ENCODE measurements at places on chromosomes 2 and 18.

- DNase-seq = no peak
Observed at GRCh38 chr18:64276311-64277090, 127.6 kb upstream of the LINC00305 start.

- no peak for DNase-seq
Observed at GRCh38 chr2:199469514-199470360, 12.0 kb upstream of the SATB2 start.

DNA sequence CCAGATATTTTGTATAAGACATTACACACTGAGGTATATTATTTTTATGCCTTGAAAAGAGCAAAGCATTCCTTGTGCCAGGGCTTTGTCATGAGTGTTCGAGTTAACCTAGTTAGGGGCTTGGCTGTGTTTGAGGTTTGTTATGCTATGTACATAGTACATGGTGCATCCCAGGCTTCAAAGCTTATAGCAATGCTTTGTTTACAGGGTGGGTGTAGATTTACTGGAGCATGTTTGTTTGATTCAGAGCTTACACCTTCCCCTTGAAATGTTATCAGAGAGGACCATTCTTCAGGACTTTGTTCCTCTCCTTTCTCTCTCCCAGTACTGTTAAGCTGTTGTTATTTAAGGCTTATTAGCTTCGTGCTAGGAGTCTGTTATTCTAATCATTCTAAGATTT, 738.7 kb upstream of the LRRTM4 start:
- DNase-seq = no peak

DNA sequence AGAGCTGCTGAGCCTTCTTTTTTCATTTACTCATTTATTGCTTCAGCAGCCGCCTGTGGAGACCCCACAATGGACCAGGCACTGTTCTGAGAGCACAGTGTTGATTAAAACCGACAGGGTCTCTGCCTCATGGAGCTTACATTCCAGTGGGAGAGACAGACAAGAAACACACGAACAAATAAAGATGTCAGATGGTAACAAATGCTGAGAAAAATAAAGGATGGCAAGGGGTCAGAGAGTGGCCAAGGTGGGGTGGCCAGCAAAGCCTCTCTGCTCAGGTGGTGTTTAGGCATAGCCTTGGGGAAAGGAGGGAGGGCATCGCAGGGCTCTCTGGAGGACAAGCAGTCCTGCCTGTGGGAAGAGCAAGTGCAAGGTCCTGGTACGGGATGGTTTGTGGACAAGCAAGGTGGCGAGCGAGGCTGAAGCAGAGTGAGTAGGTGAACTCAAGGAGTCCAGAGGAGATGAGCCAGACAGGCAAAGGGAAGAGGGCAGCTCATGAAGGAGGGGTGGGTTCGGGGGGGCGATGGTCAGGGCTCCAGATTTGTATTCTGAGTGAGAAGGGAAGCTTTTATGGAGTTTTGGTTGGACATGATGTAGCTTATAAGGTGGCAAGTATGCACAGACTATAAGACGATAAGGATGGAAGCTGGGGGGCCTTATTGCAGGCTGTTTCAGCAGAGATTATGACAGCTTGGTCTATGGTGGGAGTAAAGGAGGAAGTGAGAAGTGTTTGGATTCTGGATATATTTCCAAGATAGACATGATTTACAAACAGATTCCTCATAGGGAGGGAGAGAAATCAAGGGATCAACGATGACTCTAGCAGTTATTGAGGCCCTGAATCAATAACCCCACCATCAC, 8.8 kb upstream of the ITGB6 start:
- no peak for DNase-seq

DNA sequence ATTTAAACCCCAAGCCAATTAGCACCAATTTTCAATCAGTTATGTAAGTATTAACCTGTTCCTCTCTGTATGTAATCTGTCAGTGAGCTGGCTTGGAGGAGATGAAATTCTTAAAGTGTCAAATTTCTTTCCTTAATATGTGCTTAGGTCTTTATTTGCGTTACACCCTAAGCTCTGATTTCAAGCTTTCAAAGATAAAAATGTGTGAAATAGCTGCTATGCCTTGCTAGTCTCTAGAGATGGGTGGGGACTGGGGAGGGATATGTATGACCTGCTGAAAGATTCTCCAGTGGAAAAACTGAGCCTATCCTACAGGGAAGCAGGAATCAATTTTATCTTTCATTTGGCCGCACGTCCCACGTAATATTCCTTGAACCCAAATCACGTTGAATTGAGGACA, 264.5 kb downstream of the RND3 start:
- no peak for DNase-seq

- DNase-seq = no peak
Observed at GRCh38 chr18:11948852-11949523, 32.3 kb upstream of the IMPA2 start.

GRCh38 chr2:28523902-28524301, 28.0 kb downstream of the PLB1 start:
- no peak for DNase-seq

DNA sequence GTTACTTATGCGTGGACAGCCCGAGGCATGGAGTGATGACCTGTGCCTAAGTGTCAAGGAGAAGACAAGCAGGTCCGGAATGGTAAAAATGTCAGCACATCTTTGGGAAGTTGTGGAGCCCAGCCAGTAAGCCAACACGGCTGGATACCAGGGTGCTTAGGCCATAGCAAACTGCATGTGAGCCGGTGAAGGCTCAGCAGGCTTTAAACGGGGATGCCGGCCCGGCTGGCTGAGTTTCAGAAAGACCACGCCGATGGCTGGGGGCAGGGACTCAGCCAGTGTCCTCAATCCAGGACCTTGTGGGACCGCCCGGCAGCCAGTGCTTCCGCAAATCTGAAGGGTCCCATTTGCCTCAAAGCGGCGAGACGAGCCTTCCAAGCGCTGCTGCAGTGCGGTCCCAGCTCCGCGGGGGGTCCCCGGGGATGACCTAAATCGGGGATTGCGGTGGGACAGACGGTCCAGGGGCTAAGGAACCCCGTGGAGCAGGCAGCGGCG, 946 bp upstream of the AGAP1 start:
- DNase-seq = no peak

DNA sequence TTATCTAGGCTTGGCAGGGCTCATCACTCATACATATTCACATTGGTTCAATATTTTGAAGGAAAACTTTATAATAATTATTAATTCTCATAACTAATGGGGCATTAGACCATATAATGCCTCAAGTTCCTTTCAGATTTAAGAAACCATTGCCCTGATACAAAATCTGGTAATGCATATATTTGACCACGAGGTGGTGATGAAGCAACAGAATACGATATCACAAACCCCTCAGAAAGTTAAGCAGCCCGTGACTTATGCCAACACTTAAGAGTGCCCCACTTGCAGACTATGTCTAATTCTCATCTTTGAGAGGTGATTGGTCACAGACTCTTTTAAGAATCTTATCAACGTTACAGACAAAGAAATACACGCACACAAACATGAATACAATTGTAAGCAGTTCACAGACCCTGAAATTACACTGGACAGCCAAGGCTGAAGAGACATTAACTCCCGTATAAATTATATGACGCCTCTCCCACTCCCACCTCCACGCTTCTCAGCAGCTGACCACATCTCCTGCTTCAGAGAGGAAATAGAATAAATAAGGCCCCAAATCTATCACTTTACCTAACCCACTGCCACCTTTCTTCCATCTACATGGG, 20.7 kb upstream of the DNAH6 start:
- peak; percentile 34 for DNase-seq

DNA sequence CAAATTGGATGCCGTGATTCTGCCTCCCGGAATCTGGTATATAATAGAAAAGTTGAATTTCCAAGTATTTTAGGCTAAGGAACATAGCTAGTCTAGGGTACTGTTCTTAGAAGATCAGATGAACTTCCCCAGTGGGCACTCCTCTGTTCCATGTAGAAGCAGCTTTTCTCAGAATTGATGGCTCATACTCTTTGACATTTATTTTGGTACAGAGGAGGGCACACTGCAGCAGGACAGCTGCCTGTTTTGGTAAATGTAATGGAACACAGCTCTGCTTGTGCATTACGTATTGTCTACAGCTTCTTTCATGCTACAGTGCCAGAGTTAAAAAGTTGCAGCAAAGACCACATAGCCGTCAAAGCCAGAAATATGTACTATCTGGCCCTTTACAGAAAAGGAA, 10.8 kb downstream of the YPEL5 start:
- DNase-seq = no peak

- DNase-seq = no peak
Observed at GRCh38 chr2:34261701-34262100, 662.6 kb upstream of the FAM98A start.

- DNase-seq = no peak
Observed at GRCh38 chr2:861655-862354, 88.8 kb upstream of the SNTG2 start.

DNA sequence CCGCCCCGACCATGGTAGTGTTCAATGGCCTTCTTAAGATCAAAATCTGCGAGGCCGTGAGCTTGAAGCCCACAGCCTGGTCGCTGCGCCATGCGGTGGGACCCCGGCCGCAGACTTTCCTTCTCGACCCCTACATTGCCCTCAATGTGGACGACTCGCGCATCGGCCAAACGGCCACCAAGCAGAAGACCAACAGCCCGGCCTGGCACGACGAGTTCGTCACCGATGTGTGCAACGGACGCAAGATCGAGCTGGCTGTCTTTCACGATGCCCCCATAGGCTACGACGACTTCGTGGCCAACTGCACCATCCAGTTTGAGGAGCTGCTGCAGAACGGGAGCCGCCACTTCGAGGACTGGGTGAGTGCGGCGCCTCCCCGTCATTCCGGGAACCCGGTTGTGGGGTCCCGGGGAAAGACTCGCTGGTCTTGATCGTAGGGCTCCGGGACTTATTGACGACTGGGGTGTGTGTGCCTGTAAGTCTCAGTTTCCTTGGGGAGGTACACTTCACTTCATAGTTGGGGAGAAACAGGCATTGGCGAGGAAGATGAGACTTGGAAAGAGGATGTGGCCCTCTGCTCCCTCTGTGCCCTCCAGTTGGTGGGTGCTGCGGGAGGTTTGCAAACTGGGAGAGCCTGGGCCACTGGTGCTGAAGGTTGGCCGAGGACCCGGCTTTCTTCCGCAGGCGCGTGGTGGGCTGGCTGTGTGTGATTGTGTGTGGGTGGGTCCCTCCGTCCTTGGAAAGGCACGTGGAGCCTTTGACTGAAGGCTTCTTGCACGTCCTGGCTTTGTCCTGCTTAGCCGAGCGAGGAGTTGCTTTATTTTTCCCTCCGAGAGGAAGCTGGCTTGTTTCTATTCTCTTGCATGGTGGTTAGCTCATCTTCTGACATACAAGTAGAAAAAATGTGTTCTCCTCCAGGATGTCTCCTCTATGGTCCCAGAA, 886 bp downstream of the PRKCE start:
- no peak for DNase-seq

GRCh38 chr18:63062246-63062645, 257.3 kb downstream of the BCL2 start:
- no peak for DNase-seq

GRCh38 chr2:170554278-170554955, 160.7 kb upstream of the SP5 start:
- no peak for DNase-seq

GRCh38 chr18:57080479-57080878, 66.4 kb upstream of the BOD1L2 start:
- no peak for DNase-seq

GRCh38 chr2:20051532-20052228, at the start of gene LAPTM4A:
LAPTM4A (minus strand) TSS chr2:20051628; CDS start chr2:20051520, 108 bp downstream.
- peak; percentile 91 for DNase-seq

GRCh38 chr2:237465515-237466148, 21.4 kb upstream of the MLPH start:
- DNase-seq = no peak

- DNase-seq = peak; percentile 95
Observed at GRCh38 chr2:97697252-97698235, 15.8 kb upstream of the ZAP70 start.

- no peak for DNase-seq
Observed at GRCh38 chr2:207960090-207960489, 65.2 kb downstream of the PLEKHM3 start.

- no peak for DNase-seq
Observed at GRCh38 chr2:17191223-17191622, 327.0 kb downstream of the RAD51AP2 start.

GRCh38 chr18:9756271-9756932, 48.3 kb downstream of the RAB31 start:
- no peak for DNase-seq

DNA sequence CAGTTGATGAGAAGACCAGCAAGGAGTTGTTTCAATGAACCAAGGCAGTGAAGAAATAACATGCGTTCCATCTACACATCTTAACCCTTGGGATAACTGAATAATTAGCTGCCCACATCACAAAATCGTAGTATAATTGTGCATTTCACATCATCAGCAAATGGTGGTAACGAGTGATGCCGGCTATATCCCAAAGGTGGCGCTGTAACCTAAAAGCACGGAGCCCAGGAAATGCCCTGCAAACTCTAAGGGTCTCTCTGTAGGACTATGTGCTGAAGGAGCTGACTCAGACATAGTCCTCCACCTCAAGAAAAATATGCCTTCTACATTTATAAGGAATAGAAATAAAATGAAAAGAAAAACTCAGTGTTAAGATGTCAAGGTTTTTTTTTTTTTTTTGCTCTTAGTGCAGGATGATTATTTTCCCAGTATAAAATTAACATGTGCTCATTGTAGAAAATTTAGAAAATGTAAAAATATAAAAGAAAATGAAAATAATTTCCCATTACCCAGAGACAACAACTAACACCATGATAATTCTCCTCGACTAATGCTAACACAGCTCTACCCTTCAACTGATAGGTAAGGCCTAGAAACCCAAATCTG, 23.1 kb upstream of the DSG3 start:
- no peak for DNase-seq

DNA sequence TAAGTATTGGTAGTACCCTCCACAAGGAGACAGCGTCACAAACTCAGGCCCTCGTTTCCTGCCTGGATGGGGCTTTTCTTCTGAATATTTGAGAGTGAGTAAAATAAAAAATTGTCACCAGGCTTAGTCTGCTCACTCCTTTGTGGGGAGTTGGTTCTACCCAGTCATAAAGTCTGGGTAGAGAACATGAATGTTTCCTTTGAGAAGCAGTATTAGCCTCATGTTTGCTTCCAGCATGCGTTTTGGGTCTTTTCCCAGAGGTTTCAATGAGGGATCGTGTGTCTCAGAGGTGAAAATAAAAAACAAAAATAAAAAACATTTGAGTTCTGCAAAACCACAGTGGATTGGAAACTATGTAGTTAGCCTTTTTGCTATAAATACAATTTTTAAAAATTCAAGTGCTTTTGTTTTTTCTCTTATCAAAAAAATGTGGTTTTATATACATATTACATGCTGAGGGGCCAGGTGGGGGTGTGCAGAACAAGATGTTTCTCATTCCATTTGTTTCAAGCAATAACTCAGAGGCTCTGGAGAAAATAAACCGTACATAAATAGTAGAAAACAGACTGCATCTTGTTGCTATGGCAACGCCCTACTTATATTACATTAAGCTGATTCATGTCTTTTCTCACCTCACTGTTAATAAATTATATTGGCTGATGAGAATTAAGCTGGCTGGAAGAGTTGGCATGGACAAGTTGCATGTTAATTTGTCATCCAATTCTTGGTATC, 225.4 kb upstream of the FBXO11 start:
- no peak for DNase-seq

DNA sequence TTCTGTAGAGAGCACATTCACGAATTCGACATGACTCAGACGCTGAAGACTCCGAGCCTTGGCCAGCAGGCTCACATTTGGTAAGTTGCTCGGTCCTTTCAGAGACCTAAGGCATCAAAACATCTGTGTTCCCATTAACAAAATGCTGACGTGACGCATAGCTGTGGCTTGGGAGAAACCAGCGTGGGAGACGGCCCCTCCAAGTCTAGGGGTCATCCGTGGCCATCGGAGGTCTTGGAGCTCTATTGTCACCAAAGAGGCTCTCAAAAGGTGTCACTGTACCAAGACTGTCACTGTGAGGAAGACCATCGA, 14.9 kb downstream of the FBLN7 start:
- no peak for DNase-seq

- DNase-seq = no peak
Observed at GRCh38 chr2:24930768-24931167, 10.7 kb upstream of the ADCY3 start.
